Cardiac muscle cell (in vitro differentiated cells and primary cell): ENCODE measurements at places on chromosomes 2 and 18.

- DNase-seq, result no peak
Measured at GRCh38 chr2:45729753-45730512, 78.5 kb downstream of the PRKCE start.

- no peak for DNase-seq
Measured at GRCh38 chr2:65292461-65293011, 64.9 kb downstream of the ACTR2 start.

DNA sequence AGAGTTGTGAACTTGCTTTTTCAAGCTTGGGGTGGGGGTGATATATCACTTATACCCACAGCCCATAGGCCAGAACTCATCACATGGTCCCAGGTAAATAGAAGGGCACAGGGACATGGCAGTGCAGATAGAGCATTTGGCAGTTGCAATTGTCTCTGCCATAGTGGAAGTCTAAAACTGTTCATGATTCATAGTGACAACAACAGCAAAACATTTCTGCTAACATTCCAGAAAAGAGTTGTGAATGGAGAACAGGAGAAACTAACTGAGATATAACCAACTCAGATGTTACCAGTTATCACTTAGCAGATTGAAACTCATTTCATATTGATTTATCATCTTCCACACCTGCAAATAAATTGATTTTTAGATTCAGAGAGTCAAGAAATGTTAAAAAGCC, 278.6 kb upstream of the KYNU start:
- DNase-seq, result no peak

GRCh38 chr2:151842830-151843690, 14.8 kb upstream of the ARL5A start:
- DNase-seq, result no peak

GRCh38 chr2:27569398-27569797, 13.4 kb upstream of the ZNF512 start:
- DNase-seq, result no peak

- no peak for DNase-seq
Measured at GRCh38 chr2:126907671-126908070, 9.0 kb downstream of the TEX51 start.

DNA sequence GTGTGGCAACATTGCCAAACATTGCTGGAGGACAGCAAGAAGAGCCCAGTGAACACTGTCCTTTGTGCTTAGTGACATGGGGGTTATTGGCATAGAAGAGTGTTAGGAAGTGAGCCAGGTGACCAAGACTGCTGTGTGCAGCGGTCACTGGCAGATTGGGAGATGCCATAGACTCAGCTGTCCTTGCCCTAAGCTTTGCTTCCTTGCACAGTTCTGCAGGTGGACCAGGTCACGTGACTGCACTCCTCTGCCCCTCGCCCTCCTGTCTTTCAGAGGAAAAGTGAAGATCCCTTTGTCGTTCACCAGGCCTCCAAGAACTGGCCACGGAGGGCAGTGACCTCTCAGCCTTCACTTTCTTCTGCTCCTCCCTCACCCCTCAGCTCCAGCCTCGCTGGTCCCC, 215.6 kb upstream of the SMIM21 start:
- DNase-seq, result no peak

DNA sequence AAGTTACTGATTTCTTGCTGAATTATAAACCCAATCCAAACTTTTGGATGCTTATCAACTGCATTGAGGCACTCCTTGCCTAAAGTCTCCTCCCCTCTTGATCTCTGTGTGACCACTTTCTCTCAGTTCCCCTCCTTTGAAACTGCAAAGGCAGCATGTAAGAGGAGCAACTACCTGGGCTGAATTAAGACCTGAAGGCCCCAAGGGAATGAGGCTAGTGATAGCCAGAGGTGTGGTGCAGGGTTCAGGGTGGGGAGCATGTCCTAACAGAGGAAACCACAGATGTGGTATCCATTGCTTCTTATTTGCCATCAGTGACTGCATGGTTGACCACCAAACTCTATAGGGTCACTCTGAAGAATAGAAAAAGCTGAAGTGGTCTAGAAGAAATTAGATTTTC, 557.9 kb downstream of the TNS1 start:
- DNase-seq, result no peak

- no peak for DNase-seq
Measured at GRCh38 chr18:47898055-47898454, 32.4 kb downstream of the SMAD2 start.

GRCh38 chr2:179936654-179937053, 70.4 kb downstream of the CWC22 start:
- peak; percentile 14 for DNase-seq

- DNase-seq, result no peak
Measured at GRCh38 chr2:15159206-15159605, 401.9 kb downstream of the NBAS start.

DNA sequence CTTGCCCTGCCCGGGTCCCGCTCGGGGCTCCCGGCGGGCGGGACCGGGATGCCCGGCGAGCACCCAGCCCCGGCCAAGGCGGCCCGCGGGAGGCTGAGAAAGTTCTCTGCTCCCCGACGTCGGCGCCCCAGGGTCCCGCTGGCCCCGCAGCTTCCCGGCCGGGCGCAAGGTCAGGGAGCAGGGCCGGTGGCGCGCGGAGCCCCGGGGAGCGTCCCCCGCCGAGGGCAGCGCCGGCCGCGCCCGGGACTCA, 331 bp downstream of the SERPINE2 start:
- DNase-seq, result no peak

- DNase-seq, result no peak
Measured at GRCh38 chr2:241072151-241072550, 29.9 kb downstream of the MTERF4 start.

DNA sequence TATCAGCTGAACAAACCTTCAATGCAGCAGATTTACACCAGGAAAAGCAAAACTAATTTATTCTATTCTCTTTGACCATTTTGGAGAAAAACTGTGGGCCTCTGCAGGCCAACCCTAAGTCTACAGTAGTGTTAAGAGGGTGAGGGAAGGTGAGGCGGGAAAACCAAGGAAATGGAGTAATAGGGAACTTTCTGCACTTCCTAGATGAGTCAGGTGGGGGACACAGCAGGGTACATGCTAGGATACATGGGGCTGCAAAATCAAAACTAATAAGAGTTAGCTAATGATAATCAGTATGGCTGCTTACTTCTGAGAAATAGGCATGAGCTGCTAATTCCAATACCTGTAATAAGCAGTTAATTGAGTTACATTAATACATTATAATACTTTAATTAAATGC, 66.0 kb upstream of the PGAP1 start:
- DNase-seq, result no peak

- DNase-seq, result no peak
Measured at GRCh38 chr2:150491943-150492342, 4.5 kb upstream of the RND3 start.

DNA sequence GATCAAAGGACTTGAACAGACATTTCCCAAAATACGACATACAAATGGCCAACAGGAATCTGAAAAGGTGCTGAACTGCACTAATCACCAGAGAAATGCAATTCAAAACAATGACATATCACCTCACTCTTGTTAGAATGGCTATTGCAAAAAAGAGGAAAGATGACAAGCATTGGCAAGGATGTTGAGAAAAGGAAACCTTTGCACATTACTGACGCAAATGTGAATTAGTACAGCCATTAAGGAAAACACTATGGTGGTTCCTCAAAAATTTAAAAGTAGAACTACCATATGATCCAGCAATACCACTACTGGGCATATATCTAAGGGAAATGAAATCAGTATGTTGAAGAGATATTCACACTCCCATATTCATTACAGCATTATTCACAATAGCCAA, 57.7 kb upstream of the ASPRV1 start:
- no peak for DNase-seq

GRCh38 chr2:39118786-39119499, 1.9 kb downstream of the SOS1 start:
- DNase-seq, result peak; percentile 40

- DNase-seq, result peak; percentile 57
Measured at GRCh38 chr2:23824777-23825212, 102.1 kb downstream of the ATAD2B start.

DNA sequence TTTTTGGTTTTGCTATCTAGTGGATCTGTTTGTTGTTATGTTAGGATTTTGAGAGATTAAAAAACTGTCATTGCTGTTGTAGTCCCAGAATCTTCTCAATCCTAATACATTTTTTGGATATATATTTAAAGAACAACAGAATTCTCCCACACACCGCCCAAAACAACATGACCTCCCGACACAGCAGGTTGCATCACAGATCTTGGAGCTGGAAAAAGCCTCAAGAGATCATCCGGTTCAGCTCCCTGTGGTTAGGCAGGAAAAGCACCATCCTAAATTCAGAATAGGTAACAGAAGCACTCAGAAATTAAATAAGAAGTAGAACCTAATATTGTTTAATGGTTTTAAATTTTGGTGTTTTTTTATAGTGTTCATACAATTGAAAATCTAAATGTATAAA, 251.4 kb upstream of the STON1 start:
- DNase-seq, result peak; percentile 12

GRCh38 chr18:2910751-2911425, 64.1 kb downstream of the EMILIN2 start:
- DNase-seq, result no peak

DNA sequence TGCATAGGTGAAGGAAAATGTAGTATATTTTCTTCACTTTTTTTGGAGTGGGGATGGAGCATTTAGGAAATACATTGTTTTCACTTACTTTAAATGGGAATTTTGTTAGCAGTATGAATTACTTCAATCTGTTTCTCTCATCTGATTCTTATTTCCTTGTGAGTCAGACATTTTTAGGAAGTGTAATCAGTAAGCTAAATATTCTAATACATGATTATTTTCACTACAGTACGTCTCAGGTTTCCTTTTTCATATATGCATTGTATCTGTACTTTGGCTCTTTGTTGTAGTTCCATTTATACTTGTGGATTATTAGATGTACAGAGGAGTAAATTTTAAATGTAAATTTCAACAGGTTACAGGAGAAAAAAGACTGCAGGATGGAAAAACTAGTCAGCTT, 27.9 kb downstream of the GPD2 start:
- no peak for DNase-seq

DNA sequence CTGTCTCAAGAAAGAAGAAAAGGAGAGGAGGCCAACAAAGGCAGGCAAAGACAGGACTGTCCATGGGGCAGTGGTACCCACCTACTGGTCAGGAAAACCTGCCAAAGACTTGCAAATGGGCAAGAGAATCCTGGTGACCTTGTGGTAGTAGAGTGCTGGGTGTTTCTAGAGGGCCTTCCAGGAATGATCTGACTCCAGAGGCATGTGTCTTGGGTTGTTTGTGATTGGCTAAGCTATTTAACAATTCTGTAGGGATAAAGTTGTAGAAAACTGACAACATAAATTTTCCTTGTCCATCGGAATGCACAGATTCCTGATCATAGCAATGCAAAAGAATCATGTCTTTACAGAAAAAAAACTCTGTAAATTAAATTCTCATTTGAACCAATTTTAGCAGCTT, 68.5 kb upstream of the ZNF532 start:
- DNase-seq, result no peak

GRCh38 chr2:101463911-101464641, 10.8 kb downstream of the RFX8 start:
- peak; percentile 96 for DNase-seq

DNA sequence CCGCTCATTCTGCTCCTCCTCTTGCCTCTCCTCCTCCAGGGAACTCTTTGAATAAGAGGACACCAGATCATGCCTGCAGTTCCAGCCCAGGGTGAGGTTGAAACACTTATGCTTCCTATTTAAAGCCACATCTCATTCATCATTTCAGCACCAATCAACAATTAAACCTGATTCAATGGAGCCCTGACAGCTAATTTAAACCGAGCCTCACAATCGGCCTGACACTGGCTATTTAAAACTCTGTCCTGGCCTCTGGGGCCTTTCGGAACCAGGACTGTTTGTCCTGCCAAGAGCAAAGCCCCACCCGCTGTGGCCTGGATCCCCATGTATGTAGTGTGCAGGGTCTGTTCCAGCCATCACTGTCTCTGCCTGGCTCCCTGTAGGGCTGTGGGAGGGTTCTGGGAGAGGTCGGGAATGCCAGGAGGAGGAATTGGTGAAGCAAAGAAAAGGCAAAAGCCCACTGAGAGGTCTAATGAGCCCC, 97.4 kb downstream of the MCFD2 start:
- peak; percentile 61 for DNase-seq

GRCh38 chr18:13564579-13564978, 161.8 kb downstream of the FAM210A start:
- no peak for DNase-seq

- DNase-seq, result peak; percentile 41
Measured at GRCh38 chr18:76460482-76460881, 34.6 kb downstream of the ZNF516 start.

DNA sequence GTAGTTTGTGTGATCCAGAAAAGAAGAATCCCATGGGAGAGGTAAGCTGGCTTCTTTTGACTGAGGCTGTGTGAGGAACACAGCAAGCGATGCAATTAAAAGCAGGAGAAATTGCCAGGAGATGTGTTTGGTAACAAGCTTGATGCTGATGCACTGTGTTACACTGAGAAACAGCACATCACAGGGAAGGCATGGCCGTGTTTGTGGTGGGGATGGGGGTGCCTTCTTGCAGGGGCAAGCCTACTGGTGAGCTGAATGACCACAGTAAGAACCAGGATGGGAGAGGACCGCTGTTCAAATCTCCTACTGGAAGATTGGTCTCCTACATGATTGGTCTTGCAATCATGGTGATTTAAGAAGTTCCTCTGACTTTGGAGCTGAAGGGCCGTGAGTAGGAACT, 477.7 kb upstream of the HS6ST1 start:
- no peak for DNase-seq

DNA sequence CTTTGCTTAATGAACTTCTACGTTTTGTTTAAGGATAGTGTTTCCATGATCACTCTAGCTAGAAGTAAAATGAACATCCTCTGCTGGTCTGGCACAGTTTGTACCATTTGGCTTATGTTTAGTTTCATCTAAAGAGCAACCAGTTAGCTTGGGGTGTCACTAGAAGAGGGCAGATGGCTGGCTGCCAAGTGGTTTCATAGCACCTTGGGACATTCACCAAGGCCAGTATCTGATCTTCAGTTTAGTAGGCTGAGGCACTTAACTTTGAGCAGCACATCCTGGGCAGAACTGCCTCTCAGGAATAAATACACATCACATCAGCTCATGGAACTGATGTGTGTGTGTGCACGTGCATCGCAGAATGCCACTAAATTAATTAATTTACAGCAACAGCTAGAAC, 68.4 kb downstream of the NXPH2 start:
- no peak for DNase-seq

- DNase-seq, result no peak
Measured at GRCh38 chr2:100059638-100060037, 82.8 kb downstream of the AFF3 start.
